ENCODE measurements at places on chromosomes 5 and 9. TPM values are rescaled to one million over a fixed set of nuclear protein-coding genes. Genes with fewer than 3 reads are reported as not detected.

Gene TRAF1
- total RNA-seq: 3.9 TPM

Gene ADRA1B
- 0.56 TPM for total RNA-seq

Gene TMOD1
- total RNA-seq: 0.18 TPM

Gene FAM221B
- not detected for total RNA-seq

Gene CDC25C
- 7.5 TPM for total RNA-seq

Gene HEXB
- total RNA-seq: 76.7 TPM

Gene FAM78A
- total RNA-seq: under 0.01 TPM

Gene NIM1K
- total RNA-seq: 0.56 TPM

Gene MPDZ
- total RNA-seq: 39.3 TPM

Gene KCNV2
- total RNA-seq: not detected

Gene DMRT3
- total RNA-seq: not detected

Gene PAEP
- not detected for total RNA-seq

Gene ADAMTS16
- 0.28 TPM for total RNA-seq

Gene IL9
- not detected for total RNA-seq

Gene TLX3
- not detected for total RNA-seq

Gene SLC34A1
- total RNA-seq: not detected

Gene PCDHB7
- total RNA-seq: 0.28 TPM

Gene DAB2IP
- 5.6 TPM for total RNA-seq

Gene GRXCR2
- total RNA-seq: not detected

Gene GPSM1
- 28.7 TPM for total RNA-seq

Gene GABRA6
- not detected for total RNA-seq

Gene LMNB1
- 53.6 TPM for total RNA-seq

Gene SLC6A18
- not detected for total RNA-seq

Gene CNTLN
- 5.9 TPM for total RNA-seq

Gene SLC45A2
- not detected for total RNA-seq

Gene FAXDC2
- total RNA-seq: 4.2 TPM

Gene CER1
- total RNA-seq: not detected

Gene PDCD1LG2
- 33.3 TPM for total RNA-seq

Gene REEP2
- 12.4 TPM for total RNA-seq
